Spinal cord (tissue), 10 donors: ENCODE measurements at places on chromosomes 16 and 17. TPM values are rescaled to one million over a fixed set of nuclear protein-coding genes. Genes with fewer than 3 reads are reported as not detected.

Gene CDH8
- 43.1 TPM for polyA plus RNA-seq

DNA sequence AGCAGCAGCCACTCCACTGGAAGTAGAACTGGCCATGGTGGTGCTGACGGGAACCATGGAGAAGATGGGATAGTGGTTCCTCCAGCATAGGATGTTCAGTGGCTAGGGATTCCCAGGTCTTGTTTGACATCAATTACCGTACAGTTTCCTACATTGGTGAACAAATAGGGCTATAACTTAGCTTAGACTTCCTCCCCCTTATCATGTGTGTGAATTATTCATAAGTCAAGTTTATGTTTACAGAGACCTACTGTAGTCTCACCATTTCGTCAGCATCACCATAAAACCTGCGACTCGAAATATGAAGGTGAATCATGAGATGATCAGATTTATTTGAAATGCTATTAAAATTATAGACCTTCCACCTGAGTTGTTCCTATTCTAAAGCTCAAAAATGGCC, 1.2 kb downstream of the KRTAP2-3 start:
- no peak for DNase-seq

- DNase-seq: no peak
These were observed 10.9 kb upstream of the WSB1 start for GRCh38 chr17:27283060-27283459.

DNA sequence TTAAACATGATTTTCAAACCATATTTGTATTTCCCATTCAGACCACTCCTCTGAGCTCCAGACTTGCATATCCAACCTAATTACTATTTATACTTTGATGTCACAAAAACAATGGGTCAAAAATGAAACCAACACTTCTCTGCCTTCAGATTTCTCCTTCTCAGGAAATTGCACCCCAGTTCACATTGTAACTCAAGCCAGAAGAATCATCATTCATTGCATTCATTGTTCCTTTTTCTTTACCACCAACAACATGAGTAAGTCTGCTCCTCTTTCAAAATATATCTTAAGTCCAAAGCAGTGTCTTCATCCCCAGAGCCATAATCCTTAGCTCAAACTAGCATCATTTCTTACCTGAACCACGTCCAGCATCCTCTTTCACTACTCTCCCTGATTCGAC, 2.6 kb upstream of the AKAP1 start:
- DNase-seq: no peak

DNA sequence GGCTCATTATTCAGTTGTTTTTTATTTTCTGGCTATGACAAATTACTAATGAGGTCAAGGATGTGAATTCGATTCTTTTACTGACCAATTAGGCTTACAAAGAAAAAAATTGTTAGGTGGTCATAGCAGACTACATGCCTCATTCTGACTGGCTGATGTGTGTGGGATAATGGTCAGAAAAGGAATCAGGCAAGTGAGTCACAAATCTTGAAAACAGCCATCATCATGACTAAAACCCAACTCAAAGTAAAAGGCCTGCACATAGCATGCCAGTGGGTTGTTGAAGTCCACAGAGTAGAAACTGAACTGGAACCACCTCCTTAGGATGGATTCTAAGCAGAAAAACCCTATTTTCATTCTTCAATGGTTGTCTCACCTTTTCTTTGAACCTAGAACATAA, 8.6 kb downstream of the RPGRIP1L start:
- DNase-seq: no peak

GRCh38 chr17:28141313-28141712, 98.8 kb downstream of the NLK start:
- no peak for DNase-seq

- DNase-seq: no peak
These were observed 1.5 kb downstream of the ATPAF2 start for GRCh38 chr17:18037486-18037885.

GRCh38 chr16:87681981-87682570, 79.8 kb downstream of the JPH3 start:
- no peak for DNase-seq
